Fibroblast of skin of abdomen (primary cell): ENCODE measurements at places on chromosomes 5 and 9.

GRCh38 chr5:96243203-96243602 is 189.8 kb downstream of the PCSK1 start:
- DNase-seq: peak; percentile 85

GRCh38 chr5:2832394-2832793 is 80.9 kb upstream of the IRX2 start:
- DNase-seq: no peak

DNA sequence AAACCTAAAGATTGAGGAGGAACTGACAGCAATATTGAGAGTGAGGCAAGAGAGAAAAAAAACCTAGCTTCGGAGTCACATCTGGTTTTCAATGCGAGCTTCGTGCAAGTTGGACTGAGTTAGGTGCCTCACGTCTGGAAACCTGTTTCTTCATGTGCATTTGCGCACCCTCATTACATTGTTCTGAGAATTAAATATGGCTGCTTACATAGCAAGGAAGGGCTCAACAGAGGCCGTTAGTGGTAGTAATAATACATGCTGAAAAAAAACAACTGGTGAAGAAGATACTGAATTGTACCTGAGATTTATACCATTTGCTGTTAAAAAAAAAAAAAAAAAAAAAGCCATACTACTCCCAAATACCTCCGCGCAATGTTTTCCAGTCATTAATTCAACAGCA is 18.6 kb downstream of the DNAJA1 start:
- DNase-seq: no peak

DNA sequence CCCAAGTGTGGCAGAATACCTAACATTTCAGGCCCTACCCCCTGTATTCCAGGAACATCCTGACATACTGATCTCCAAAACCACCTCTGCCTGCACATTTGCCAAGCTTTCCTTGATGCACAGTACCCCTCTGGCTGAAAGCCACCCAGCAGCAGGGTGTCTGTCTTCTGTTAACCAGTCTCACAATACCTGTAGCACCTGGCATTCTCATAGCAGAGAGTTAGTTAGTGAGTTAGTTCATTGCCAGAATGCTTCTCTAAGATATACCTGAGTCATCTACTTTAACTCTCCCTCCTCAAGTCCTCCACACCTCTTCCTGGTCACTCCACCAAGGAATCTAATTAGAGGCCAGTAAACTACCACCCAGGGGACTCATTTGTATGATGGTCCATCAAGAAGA is 46.1 kb upstream of the IL7R start:
- no peak for DNase-seq

GRCh38 chr9:94899464-94900221 is 173.1 kb downstream of the AOPEP start:
- DNase-seq: no peak

GRCh38 chr5:159619826-159620225 is 289.5 kb upstream of the IL12B start:
- peak; percentile 24 for DNase-seq

DNA sequence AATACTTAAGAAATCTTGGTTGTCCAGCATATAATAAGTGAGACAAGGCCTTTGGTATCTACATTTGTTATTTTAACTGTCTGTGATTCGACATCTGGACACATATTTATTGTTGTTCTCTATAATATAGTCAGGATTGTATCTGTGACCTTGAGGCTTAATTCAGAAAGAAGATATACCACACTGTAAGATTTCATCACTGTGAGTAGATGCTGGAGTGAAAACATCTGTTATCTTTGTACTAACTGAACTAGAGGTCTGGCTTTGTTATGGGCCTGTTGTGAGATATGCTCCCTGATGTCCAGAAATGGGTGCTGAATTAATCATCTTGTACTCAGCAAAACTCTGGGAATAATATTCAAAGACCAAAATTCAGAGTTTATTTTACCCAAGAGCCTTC is 148.5 kb downstream of the ISOC1 start:
- peak; percentile 57 for DNase-seq

DNA sequence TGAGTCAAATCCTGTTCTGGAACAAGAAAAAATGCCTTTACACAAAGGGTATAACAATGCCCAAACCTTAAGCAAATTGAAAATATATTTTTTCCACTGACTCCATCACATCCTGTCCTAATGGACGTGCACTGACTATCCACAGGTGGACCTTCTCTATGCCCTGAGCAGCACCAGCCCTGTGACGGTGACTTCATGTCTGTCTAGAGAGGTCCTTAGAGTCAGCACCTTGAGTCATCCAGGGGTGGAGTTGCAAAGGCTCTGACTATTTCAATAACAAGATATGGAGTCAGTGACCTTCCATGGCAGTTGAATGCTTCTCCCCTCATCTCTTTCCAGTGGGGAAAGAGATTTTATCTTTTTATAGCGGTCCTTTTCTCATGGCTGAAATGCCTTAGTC is 78.0 kb downstream of the YIPF5 start:
- DNase-seq: no peak

DNA sequence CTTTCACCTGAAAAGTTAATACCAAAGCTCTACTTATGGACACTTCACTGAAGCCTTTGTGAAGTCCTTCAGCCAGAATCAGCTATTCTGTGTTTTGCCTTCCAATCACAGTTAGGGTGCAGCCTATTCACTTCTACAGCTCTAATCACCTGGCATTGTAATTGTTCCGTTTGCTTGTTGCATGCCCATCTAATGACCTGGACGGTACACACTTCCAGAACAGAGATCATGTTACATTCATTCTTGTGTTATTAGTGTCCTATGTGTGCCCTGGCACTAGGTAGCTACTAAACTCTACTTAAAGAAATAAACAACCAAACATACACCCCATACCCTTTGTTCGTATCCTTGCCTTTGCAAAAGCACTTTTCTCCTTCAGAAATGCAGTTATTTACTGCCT is 1162.9 kb upstream of the WWC1 start:
- no peak for DNase-seq

DNA sequence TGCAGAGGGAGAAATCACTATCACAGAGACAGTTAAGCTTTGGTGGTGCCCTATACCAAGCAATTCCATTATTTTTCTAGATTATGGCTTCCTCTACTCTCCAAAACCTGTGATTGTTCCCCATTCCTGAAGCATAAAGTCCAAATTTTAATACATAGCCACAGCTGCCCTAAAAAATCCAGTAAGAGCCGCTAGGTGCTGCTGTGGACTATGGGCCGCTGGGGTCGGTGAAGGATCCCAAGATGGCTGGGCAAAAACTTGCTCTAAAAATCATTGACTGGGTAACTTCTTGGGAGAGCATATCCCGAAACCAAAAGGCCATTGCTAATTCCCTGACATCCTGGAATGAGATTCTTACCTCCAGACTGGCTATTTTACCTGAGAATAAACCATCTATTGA is 245.3 kb downstream of the NFIB start:
- DNase-seq: no peak

- no peak for DNase-seq
These were observed 300.7 kb downstream of the MLLT3 start for GRCh38 chr9:20321423-20322082.

DNA sequence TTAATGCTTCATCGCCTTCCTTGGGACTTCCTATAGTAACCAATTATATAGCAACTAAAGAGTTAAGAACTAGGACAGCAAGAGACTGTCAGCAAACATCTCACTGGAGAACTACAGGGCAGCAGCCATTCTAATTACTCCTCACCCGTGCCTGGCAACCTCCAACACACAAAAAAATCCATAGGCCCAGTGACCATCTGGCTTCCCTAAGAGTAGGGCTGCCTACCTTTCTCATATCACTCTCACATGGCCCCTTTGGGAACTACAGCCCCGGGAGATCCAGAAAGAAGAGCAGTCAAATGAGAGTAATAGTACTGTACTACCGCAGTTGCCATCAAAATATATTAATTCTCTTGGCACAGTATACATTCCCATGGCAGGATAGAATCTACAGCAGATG is 5.7 kb downstream of the DCAF10 start:
- DNase-seq: no peak

DNA sequence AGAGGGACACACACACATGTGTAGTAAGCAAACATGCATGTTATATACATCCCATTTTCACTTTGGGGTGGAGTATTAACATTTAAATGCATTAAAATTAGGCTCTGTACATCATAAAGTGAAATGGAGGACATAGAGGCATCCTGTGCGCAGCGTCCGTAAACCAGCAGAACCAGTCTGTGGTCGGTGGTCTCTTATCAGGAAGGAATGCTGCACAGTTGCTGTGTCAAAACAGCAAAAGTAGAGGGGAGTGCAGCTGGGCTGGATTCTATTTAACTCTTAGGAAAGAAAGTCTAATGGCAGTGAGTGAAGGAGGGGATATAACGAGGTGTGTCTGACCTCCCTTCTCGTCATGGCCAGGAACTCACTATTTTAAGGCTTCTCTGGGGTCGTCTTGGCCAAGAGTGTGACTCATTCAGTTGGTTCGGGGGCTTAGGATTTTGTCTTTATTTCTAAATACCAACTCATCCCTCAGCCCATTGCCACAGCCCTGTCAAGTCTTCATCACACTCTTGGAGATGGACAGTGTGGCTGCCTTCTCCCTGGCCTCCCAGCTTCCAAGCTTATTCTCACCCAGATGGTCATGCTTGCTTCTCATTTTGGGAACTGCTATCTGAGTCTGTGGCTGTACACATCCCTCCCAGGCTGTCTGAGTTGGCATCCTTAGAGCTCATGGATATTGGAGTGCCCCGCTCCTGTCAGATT is 20.1 kb upstream of the CXCL14 start:
- DNase-seq: no peak

- no peak for DNase-seq
These were observed 11.2 kb downstream of the CDK5RAP2 start for GRCh38 chr9:120568816-120569215.

DNA sequence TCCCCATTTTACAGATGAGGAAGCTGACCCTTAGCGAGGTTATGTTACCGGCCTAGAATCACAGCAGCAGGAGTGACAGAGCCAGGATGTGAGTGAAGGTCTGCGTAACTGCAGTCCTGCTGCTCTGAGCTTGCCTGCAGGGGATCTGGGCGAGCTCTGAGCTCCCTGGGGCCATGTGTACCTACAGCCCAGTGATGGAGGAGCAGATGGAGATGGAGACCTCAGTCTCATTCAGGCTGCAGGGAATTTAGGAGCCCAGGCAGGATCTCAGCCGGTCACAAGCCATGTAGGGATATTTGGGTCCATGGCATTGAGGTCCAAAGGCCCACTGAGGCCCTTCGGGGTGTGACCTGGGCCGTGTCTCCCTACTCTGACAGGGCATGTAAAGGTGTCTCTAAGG is 170.6 kb downstream of the CACNA1B start:
- no peak for DNase-seq

DNA sequence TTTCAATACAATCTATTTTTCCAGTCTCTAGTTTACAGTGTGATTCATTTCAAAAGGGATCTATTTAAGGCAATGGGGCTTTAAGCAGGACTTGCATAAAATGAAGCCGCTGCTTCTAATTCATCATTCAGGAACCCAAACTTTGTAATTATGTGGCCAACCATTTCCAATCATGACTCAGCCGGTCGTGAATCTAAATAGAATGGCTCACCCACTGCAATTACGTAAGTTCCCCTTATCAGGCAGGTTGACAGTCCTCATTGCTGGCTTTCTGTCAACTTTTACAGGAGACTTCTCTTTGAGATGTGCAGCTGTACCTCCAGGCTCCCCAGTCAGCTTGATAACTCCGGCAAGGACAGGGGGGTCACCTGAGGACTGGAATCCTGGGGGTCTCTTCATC is 152.8 kb upstream of the DAP start:
- DNase-seq: peak; percentile 93

GRCh38 chr9:114310471-114311450 is 12.1 kb upstream of the ORM1 start:
- no peak for DNase-seq

GRCh38 chr9:133277467-133277866 is 2.5 kb upstream of the ABO start:
- no peak for DNase-seq

DNA sequence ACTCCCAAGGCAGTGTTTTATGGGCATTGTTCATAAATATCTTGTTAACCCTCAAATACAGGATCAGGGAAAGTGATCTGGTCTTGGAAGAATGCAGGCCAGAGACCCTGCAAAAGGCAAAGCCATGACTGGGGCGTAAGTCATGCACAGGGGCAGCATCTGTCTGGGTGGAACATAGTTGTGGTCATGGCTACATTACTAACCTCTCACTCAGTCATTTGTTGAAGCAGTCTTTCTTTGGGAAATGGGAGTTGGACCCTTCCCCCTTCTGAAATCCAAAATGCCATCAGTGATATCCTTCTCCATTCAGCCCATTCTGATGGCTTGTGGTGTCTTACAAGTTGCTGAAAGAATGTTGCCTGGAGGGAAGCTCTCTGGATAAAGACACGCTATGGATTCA is 68.1 kb downstream of the GDNF start:
- DNase-seq: peak; percentile 100

DNA sequence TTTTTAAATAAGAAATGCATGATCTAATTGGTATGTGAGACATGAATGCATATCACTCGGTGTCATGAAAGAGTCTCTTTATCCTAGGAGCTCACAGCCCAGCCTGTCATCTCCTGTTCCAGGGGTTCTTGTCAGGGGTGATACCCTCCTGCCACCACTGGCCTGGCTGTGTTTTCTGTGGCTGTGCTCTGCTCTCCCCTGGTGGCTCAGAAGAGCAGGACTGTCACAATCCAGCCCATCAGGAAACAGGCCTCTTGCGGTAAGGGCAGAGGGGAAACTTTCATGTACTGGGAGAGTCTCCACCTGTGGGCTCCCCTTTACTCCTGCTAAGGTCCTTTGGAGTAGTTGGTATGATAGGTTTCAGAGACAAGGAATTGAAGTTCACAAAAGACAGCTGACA is 240.2 kb upstream of the GLRA1 start:
- no peak for DNase-seq

DNA sequence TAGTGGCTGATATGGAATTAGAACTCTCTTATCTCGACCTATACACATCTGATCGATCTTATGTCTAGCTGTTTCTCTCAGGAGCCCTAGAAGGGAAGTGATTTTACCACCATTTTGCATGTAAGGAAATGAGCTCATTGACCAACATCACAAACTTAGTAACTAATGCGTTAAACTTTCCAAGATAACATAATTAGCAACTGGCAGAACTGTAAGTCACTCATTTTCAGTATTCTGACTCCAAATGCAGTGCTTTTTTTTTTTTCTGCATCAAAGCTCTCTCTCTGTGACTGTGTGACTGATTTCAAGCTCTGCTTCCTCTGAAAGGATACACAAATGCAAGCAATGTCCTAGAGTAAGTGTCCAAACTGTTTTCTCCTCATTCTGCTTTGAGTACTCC is 68.1 kb upstream of the FBXL7 start:
- DNase-seq: no peak
